ENCODE measurements at places on chromosomes 12 and 14.
A peak's percentile ranks its signal among the peaks of the same experiment; 100 is the strongest.

- DNase-seq: no peak
Observed at GRCh38 chr12:54784115-54784514, 70.2 kb upstream of the MUCL1 start.

GRCh38 chr12:45260104-45260815, 44.4 kb downstream of the ANO6 start:
- peak; percentile 40 for DNase-seq

DNA sequence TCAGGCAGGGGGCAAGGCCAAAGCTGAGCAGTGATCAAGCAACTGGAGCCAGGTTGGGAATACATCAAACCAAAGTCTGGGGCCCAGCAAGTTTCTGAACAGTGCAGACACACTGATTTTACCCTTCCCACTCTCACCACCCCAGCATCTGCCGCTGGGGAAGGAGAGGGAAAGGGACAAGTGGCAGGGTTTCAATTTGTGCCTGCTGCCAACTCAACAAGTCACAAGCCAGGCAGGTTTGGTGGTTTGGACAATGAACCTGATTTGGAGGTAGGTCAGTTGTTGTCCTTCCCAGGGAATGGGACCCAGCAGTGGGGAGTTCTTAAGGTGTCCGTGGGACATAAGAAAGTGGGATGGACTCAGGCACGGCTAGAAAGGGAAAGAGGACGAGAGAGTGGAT, 151.9 kb upstream of the NOS1 start:
- DNase-seq: no peak

DNA sequence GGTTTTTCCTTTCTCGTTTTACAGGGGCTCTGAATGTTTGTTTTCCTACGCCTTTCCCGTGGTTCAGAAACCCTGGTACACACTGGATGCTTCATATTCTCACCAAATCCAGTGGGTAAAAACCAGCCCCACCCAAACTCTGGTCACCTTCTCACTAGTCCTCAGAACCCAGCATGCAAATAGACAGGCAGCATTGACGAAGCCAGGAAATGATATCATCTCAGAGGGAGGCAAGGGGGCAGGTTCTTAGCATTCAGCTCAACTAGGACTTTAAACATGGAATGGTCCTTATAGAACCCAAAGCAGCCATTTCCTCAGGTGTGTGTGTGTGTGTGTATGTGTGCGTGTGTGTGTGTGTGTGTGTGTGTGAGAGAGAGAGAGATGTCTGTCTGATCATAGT, 142.0 kb downstream of the KCNK10 start:
- no peak for DNase-seq

GRCh38 chr12:130746546-130746945, 30.4 kb upstream of the RIMBP2 start:
- no peak for DNase-seq

GRCh38 chr12:111624540-111624939, 25.4 kb upstream of the ATXN2 start:
- DNase-seq: no peak

- no peak for DNase-seq
Observed at GRCh38 chr12:56020423-56021184, at the start of gene IKZF4. Gene IKZF4, plus strand, starts transcription at chr12:56021043. Its CDS starts 451 bp downstream, at chr12:56021494.

DNA sequence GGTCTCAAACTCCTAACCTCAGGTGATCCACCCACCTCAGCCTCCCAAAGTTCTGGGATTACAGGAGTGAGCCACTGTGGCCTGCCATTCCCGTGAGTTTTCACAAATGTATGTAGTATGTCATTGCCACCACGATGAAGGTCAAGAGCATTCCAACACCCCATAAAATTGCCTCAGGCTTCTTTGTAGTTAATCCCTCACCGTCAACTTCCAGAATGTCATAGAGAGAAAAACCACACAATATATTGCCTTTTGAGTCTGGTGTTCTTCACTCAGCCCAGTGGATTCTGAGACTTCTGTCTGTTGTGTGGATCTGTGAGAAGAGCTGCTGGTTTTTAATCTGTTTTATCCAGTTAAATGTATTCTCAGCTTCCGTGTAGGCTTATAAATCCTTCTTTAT, 12.6 kb upstream of the CFAP251 start:
- DNase-seq: peak; percentile 77

DNA sequence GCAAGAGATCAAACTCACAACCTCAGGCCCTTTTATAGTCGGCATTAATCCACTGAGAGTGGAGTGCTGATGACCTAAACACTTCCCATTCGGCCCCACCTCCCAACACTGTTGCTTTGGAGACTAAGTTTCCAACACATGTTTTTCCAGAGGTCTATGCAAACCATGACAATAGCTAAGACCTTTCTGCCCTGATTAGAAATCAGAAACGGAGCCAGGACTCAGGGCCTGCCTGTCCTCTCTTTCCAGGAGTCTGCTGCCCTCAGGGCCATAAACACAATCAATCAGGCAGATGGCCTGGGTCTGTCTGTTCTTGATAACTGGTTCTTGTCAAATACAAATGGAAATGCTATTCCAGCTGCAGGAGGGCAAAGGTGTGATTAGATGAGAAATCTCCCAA, 97.2 kb upstream of the PSMC1 start:
- no peak for DNase-seq

- peak; percentile 42 for DNase-seq
Observed at GRCh38 chr14:73014105-73014504, 12.8 kb downstream of the ZFYVE1 start.

- no peak for DNase-seq
Observed at GRCh38 chr14:33430414-33431035, 491.8 kb downstream of the NPAS3 start.

DNA sequence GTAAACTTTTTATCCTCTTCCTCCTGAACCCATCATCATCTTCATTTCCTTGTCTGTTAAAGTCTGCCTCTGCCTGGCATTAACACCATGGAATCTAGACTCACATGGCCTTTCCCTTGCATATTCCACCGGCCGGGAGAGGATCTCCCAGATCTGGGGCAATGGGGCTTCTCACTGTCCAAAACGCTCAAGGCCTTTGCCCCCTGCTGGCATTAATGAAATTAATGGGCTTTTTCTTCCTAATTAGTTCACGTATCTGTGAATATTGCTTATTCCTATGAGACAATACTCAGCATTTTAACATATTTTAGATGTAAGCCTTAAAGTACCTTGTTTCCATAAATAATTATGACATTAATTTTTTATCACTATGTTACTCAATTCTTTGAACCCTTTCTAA, 42.9 kb upstream of the CAPRIN2 start:
- no peak for DNase-seq

DNA sequence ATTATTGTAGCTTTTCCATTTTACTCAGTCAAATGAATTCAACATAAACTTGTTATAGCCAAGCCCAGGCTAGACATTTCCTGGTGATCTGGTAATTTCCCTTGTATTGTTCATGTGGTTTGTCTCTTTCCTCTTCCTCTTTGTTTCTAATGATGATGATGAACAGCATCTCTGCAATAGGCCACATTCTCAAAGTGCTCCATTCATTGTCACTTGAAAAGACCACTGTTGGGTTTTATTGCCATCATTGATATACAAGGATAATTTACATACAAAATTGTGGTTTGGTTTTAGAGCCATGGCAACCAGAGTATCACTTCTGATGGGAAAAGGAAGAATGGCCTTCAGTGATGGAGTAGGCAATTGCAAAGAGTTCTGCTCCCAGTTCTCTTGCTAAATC, 379.3 kb downstream of the RGS6 start:
- DNase-seq: no peak

DNA sequence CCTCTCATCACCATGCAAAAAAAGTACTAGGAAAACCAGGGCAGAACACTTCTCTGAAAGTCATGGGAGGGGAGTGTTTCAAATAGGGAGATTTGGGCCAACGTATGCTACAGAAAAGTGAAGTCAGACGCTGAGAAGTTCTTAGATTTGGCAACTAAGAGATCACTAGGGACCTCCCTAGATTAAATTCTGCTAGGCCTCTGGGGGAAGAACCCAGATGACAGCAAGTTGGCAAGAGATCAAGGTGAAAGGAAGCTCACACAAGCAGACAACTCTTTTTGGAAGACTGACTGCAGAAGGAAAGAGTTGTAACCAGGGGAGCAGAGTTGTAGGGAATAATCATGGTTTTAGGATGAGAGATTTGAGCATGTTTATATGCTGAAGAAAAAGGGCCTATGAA, 20.7 kb downstream of the IQSEC3 start:
- DNase-seq: no peak

GRCh38 chr14:39430762-39431415, 1.3 kb downstream of the FBXO33 start:
- DNase-seq: peak; percentile 11

GRCh38 chr14:75499084-75499875, 23.0 kb upstream of the BATF start:
- no peak for DNase-seq

DNA sequence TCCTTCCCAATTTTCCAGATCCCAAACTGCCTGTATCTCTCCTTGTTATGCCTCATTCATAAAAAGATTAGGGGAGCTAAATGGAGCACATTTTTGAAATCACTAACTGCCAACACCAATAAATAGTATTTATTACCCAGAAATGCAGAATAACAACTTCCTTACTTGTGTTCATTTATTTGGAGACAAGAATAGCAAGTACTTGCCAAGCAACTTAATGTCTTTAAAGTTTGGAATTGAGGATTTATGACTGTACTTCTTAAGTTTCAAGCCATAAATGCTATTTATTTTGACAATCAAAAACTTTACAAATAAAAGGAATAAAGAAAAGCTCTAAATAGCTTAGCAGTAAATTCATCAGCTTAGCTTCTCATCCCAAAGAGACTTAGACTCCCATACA, 626.1 kb upstream of the NOVA1 start:
- DNase-seq: no peak

- no peak for DNase-seq
Observed at GRCh38 chr12:47858511-47859266, 39.0 kb upstream of the HDAC7 start.

DNA sequence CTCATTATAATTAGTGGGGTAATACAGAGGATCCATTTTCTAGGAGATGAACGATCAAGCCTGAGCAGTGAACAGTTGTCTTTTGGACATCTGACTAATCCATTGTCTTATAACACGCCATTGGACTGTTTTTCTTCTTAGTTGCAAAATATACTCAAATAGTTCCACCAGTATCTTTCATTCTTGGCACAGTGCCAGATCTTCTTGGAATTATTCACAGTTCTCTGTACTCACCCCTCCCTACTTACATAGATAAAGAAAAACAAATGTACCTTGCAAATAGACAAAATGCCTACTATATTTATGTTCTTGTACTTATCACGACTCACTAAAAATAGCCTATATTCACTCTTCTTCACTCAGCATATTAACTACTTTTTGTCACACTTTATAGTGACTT, 3.8 kb downstream of the CBLN3 start:
- peak; percentile 69 for DNase-seq

DNA sequence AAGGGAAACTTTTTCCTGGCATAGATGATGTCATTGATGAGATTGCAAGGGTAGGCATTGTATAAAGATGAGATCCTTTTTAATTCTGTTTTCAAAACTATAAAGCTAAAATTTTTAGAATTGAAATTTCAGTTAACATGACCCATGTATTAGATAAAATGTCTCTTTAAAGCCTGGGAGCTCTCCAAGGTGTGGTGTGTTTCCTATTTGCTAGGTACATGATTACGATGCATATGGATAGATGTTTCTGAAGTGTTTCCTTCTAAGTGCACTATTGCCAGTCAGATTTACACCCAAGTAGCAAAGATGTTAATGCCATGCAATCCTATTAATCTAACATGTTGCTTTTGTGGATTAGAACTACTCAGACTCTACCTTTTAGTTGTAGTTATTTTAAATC, 834.7 kb downstream of the DIO2 start:
- DNase-seq: no peak

GRCh38 chr12:111426344-111427185, 20.8 kb downstream of the SH2B3 start:
- peak; percentile 69 for DNase-seq

DNA sequence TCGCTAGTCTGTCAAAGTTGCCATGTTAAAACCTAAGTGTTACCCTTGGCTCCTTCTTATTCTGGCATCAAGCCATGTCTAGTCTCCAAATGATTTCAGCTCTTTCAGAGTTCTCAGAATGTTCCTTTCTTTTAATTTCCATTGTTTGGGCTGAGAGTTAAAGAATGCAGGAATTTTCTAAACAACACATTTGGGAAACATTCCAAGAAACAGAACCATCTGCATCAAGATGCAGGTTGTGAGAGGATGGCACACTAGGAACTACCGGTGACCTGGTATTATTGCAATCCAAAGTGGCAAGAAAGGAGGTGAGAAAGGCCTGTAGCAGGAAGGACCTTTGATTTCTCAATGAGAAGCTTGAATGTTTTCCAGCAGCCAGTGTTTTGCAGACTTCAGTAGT, 30.1 kb downstream of the SLC35F4 start:
- DNase-seq: no peak

- DNase-seq: peak; percentile 65
Observed at GRCh38 chr12:1473418-1473817, 121.0 kb downstream of the FBXL14 start.

- no peak for DNase-seq
Observed at GRCh38 chr14:81147140-81147897, 73.4 kb downstream of the GTF2A1 start.

DNA sequence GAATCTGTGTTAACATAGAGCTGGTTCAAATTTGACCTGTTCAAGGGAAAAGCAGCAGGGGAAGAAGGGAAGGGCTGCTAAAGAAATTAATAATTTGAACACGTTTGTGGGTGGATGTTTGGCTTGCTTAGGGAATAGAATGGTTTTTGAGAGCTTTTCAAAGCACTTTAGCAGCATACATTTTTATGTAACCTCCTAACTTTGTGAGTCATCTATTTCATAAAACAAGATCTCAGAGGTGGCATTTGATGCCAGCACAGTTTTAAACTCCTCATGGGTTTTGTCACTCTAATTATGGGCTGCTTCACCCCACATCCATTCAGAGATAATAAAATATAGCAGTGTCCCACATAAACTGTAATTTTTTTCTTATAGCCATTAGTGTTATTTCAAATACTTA, 143.8 kb downstream of the ACSS3 start:
- DNase-seq: no peak

- DNase-seq: no peak
Observed at GRCh38 chr12:77642246-77642645, 188.4 kb upstream of the NAV3 start.

- DNase-seq: peak; percentile 51
Observed at GRCh38 chr12:99984271-99985128, at the start of gene ANKS1B. Gene ANKS1B, minus strand, starts transcription at chr12:99984936. Its CDS starts 699 bp downstream, at chr12:99984237.

DNA sequence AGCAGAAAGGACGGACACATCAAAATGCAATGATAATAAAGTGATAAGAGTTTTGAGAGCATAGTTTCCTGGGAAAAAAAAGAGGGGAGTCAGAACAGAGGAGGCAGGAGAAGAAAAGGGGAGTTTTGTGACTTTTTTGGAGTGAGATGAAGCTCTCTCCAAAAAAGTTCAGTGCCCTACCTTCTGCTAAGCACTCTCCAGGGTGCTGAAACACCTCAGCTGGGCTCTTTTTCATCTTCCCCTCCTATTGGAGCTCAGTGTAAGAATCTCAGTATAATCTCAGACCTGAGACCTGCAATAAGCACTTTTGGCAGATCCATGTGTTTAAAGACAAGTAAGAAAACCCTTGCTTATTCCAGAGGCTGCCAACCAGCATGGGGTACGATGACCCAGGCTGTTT, 58.9 kb upstream of the SRRM4 start:
- DNase-seq: no peak
